WTC11 (cell line): ENCODE measurements at places on chromosomes 2 and 18.

DNA sequence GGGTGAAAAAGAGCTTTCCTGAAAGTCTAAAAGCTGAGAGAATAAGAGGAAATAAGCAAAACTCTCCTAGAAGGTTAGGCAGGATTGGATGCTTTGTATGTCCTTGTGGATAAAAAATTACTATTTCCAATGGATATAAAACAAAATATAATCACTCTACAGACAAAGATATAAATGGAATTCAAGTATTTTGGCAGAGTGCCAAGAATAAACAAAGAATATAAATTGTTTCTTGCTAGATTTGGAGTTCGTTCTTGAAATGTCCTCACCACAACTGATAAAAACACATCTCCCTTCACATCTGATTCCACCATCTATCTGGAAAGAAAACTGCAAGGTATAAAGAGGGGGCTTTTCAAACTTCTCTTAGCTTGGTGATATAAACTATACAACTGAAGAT, 13.3 kb downstream of the SULT1C3 start:
- DNase-seq, result no peak

- DNase-seq, result no peak
Observed at GRCh38 chr2:135898234-135898786, 22.1 kb upstream of the MCM6 start.

- DNase-seq, result no peak
Observed at GRCh38 chr18:37641573-37641972, 76.0 kb upstream of the CELF4 start.

DNA sequence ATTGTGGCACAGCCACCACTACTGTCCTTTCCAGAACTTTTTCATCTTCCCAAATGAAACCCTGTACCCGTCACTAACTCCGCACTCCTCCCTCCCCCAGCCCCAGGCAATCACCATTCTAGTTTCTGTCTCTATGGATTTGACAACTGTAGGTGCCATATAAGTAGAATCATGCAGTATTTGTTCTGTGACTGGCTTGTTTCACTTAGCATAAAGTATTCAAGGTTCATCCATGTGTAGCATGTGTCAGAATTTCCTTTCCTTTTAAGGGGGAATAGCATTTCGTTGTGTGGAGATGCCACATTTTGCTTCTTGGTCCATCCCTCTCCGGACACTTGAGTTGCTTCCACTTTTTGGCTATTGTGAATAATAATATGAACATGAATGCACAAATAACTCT, 842 bp upstream of the CKAP2L start:
- DNase-seq, result no peak

DNA sequence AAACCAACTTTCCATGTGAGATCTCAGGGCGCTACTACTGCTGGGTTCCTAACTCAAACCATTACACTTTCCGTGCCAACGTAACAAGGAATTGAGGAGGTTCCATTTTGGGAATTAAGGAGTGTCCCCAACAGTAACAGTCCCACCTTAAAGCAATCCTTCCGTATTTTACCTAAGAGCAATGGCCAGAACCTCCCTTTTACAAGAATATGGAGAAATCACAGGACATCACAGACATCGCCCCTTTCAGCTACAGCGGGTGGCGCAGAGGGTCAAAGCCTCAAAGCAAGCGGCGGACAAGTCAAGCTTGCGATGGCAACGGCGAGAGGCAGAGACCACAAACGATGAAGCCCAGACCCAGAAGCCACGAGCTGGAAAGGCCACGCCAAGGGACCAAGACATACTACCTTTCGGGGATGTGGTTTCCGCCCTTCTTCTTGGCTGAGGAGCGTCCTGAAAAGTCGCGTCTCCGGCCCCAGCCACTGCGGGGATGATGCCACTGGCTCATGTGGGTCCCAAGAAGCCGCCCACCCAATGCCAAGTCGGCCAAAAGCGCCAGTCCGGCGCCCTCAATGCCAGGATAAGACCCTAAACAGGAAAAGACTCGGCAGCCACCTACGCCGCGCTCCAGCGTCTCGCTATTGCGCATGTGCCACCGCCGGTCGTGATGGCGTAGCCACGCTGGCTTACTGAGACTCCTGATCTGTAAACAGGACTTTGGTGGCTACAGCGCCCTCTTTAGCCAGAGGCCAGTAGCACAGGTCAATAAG, at the start of gene DUSP11:
Gene DUSP11, minus strand, starts transcription at position 637 of the 770 bp plus-strand sequence. Its CDS starts 129 bp downstream, at position 508.
- peak; percentile 97 for DNase-seq

DNA sequence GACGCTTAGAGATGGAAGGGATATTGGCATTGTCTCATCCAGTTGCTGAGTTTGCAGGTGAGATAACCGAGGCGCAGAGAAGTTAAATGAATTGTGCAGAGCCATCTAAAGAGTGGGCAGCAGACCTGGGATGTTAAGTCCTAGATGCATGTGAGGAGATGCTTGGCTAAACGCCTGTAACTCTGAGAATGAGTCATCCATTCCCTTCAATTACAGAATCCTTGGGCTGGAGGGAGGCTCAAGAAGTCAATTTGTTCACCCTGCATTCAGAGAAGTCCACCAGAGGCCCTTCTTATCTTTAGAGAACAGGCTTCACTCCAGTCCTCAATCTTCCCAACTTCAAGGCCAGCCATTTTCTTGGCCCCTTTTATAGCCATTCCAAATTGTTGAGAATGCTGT, 1.6 kb downstream of the EHD3 start:
- DNase-seq, result no peak

GRCh38 chr18:3245853-3246634, 1.6 kb upstream of the MYL12A start:
- DNase-seq, result peak; percentile 90

GRCh38 chr18:525036-525797, 24.7 kb upstream of the COLEC12 start:
- no peak for DNase-seq
